ENCODE measurements at places on chromosomes 11 and 22. TPM values are rescaled to one million over a fixed set of nuclear protein-coding genes. Genes with fewer than 3 reads are reported as not detected.

Gene TMEM45B
- not detected for polyA plus RNA-seq

Gene SIRT3
- 18.6 TPM for polyA plus RNA-seq

Gene IGLL5
- polyA plus RNA-seq, result not detected

- DNase-seq, result no peak
Measured at GRCh38 chr22:29332886-29333496, 17.5 kb upstream of the RASL10A start.

DNA sequence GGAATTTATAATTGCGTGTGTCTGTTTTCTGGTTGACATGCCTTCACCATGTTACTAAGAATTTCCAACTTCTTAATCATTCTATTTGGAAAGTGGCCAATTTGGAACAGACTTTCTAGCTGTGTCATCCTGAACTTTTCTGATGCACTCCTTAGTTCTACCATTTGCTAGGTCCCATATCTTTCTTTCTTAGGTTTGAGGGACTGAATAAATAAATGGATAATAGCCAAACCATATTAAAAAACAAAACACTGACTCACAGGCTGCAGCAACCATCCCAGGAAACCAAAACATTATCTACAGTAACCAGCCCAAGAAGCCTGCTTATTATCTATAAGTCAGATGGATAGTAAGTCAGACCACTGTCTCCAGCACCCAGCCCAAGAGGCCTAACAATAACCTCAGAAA is 57.5 kb upstream of the PLET1 start:
- peak; percentile 96 for DNase-seq

- DNase-seq, result no peak
Measured at GRCh38 chr11:78083021-78083420, 3.4 kb upstream of the NDUFC2 start.

DNA sequence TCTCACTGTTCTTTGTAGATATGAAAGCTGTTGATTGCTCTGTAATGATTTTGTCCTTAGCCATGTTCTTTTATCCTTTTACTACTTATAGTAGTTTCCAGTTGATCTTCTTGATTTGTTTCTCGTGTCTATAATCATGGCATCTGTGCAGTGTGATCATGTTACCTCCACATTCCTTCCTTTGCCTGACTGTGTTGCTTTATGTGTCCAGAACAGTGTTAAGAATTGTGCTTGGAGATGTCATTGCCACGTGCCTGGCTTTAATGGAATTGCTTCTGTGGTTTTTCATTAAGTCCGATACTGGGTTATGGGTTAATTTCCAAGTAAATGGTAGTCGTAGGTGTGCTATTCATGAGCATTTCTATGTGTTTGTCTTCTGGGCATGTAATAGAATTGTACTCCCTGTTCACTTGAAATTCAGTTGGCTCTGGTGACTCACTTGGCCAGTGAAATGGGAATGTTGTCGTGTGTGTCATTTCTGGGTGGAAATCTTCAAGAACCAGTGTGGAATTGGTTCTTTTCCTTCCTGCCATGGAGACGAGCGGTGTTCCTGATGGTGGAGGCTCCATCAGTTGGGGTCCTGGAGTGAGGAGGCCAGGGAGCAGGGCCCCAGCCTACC is 6.8 kb downstream of the GTSE1 start:
- DNase-seq, result peak; percentile 65

DNA sequence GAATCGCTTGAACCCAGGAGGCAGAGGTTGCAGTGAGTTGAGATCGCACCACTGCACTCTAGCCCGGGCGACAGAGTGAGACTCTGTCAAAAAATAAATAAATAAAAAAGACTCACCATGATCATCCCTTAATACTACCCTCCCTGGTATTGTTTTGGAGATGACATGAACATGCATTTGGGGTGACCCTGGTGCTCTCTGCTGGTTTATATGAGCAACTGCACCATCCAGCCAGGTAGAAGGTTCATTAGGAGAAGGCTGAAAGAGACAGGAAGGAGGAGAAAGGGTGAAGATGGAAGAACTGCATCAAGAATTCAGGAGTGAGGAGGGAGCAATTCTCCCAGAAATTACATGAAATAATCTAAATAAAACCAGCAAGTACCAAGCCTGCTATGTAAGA is 37.8 kb downstream of the SLC5A1 start:
- peak; percentile 47 for DNase-seq

DNA sequence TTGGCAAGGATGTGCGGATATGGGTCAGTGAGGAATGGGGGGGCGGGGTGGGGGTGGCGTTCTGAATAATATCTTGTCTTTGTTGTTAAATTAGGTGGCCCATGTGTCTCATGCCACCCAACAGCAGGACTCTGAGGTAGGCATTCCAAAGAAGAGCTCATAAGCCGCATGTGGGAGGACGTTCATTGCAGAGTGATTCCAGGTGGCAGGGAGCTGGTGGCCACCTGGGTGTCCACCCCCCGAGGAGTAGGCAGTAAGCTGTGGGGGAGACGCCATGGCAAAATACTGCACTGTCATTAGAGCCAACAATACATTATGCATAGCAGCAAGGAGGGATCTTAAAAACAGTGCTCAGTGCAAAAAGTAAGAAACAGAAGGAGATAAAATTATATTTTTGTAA is 14.3 kb upstream of the CAPN5 start:
- DNase-seq, result no peak
